ENCODE measurements at places on chromosomes 1 and 21.

DNA sequence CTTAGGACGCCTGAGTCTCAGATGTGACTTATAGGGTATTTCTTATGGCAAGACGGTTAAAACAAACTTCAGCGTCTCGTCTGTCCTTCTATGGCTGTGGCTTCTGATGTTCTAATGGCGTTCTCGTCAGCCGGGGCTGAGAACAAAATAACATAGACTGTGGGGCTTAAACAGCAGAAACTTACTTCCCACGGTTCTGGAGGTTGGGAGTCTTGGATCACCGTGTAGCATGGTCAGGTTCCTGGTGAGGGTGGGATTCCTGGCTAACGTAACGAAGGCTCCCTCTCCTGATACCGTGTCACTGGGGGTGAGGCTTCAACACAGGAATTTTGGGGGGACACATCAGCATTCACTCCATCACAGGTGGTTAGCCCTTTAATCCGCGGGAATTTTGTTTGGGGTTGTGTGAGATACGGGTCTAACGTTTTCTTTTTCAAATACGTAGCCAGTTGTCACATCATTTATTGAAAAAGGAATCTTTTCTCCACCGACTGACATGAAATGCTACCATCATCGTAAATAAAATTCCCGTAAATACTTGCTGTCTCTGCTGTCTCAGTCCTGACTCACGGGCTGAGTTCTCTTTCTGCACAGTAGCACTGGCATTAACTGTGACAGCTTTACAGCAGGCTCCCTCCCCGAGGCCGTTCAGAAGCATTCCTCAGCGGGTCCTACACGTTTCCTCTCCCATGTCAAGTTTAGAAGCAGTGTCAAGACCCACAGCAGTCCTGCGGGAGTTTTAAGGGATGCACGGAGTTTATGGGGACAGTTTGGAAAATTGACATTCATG lies 8.1 kb upstream of the POFUT2 start:
- peak; percentile 74 for DNase-seq

DNA sequence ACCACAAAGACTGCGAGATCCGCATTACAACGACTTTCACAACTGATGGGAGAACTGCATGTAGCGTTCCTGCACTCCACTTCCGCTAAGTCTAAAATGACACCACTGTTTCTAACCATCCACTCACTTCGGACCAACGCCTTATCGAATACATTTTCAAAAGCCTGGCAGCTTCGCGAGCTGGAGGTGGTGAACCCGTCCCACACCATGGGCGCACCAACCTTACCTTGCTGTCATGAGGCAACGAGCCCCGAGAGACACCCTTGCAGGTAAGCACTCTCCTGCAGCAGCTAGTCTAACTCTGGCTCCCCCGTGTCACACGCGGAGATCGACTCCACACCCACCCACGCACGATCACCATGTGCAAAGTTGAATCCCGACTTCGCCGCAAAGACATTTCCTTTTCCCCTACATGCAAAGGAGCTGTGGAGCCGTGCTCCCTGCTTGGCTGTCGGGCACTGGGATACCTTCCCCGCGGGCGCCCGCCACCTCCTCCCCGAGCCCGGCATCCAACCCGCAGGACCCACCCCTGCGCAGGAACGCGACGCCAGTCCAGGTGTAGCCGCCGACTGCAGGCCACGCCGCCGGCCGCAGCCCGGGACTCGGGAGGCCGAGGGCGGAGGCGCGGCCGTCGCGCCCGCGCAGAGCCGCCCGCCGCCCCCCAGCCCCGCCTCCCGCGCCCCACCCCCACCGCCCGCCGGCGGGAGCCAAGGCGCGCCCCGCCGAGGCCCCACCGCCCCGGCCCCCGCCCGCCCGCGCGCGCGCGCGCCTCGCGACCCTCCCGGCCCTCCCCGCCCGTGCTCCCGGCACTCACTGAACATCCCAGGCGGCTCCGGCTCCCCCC lies 629 bp downstream of the TAF5L start:
- DNase-seq = peak; percentile 53

DNA sequence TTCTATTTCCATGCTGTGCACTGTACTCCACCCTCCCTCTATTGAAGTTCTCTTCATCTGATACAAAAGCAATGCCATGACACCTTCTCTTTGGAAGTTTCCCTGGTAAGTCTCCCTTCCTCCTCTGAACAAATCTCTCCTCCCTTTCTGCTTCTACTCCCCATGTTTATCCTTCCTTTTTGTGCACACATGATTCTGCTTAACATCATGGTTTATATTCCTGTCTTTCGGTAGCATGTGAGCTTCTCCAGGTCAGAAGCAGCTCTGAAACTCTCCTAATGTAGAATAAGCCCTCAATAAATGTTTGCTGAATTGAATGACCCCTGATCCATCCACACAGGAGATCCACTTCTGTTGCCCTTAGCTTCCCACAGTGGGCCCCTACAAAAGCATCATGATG lies 328.6 kb downstream of the PLPP3 start:
- no peak for DNase-seq

- no peak for DNase-seq
Observed at GRCh38 chr1:206558794-206559671, 51.7 kb downstream of the RASSF5 start.

DNA sequence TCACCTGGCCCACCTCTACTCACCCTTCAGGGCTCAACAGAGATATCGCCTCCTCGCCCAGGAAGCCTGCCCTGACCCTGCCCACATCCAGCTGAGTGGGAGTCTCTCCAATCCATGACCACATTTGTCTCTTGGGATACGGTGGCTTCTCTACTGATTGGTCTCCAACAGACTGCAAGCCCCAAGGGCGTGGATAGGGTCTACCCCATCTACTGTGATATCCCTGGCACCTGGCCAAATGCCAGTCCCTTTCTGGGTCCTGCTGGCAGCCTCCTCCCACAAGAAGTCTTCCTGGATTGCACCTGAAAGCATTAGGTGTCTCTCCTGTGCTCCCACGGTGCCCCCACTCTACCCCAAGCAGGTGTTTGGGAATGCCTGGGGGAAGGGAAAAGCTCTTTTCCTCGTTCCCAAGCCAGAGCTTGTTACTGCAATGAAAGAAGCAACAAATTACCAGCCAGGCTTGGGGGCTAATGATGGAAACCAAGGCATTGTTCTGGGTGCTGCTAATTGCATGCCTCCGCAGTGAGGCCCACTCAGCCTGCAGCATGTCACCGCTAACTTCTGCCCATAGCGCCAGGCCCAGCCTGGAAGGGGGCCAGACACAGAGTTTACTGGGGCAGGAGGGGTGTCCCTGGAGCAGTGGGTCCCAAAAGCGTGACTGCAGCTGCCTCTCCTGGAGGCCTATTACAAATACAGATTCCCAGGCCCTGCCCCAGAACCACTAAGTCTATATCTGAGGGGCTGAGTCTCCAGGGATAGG lies 90.7 kb upstream of the IFFO2 start:
- no peak for DNase-seq

DNA sequence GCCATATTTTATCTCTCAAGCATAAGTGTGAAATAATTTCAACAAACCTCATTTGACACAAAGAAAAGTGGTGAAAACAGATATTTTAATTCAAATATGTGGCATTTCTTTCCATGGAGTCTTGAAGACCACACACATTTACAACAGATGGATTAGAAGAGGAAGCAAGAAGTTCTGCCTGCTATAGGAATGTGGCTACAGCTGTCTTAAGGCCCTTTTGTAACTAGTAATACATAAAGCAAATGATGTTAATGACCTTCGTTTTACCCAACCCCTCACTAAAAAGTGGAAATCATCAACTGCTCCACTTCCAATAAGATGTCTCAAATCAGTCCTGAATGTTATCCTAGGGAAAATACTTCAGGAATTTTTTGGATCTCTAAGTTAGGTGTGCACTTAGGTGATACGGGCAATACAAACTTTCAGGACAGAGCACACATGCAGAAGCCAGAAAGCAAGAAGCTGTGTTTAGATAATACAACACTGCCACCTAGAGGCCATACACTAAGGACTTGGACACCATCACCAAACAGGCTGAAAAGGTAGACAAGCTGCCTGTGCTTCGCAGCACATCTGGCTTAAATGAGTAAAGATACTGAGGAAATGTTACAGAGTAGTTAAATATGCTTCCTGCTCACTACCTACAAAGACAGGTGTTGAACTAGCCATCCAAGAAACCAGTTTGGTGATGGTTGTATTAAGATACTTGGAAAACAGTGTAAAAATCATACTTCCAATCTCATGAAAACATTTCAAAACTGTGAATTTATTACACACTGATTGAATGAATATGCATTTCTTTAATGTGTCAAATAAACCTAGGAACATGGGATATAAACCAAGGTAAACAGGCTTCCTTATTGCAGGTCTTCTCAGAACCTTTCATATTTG lies 24.4 kb downstream of the RRAGC start:
- peak; percentile 62 for DNase-seq

GRCh38 chr1:32128479-32128878 lies 20.6 kb downstream of the KPNA6 start:
- no peak for DNase-seq

GRCh38 chr1:32920833-32921232 lies 19.6 kb upstream of the TMEM54 start:
- no peak for DNase-seq

GRCh38 chr1:185008838-185009237 lies 34.5 kb upstream of the NIBAN1 start:
- DNase-seq = no peak

DNA sequence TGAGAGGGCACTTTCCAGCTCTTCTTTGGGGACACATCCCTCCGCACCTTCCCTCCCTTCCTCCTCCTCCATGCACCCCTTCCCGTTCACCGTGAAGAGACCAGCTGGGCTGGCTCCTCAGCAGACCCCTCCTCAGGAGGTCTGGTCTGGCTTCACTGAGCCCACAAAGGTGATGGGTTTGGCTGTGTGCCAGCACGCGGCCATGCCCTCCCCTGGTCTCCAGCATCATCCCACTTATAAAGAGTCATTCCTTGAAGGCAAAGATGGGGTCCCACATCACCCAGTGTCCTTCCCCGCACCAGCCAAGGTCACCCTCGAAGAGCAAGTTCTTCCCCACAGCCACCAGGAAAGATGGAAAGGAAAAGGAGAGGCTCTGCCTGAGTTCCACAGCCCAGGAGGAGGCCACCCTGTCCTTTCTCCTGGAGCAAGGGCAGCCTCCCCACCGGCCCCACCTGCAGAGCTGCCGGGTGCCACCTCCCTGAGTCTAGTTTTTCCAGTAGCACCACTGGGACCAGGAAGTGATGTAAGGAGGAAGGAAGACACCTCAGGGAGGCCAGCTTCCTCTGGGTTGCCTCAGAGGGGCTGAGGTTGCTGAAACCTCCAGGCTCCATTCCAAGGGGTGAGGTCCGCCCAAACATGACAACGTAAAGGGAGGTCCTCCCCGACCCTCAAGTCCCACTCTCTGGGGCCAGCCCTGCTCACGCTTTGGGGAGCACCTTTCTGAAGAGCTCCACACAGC lies 32.7 kb downstream of the RIPK4 start:
- no peak for DNase-seq

DNA sequence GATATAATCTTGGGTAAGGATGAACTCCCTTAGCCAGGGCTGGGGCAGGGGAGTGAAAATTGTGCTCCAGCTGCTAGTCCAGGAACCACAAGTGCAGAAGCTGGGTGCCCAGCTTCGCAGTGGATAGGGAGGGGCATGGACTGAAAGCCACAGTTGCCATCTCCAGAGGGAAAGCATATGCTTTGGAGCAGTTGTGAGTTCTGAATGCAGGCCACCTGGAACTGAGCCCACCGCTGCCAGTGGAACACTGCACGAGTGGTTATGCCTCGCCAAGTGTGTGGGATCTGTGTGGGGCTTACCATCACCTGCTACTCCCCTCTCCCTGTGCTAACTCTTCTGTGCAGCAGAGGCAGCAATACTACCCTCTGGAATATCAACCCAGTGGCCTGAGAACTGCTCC lies 158.4 kb upstream of the DPT start:
- DNase-seq = no peak

DNA sequence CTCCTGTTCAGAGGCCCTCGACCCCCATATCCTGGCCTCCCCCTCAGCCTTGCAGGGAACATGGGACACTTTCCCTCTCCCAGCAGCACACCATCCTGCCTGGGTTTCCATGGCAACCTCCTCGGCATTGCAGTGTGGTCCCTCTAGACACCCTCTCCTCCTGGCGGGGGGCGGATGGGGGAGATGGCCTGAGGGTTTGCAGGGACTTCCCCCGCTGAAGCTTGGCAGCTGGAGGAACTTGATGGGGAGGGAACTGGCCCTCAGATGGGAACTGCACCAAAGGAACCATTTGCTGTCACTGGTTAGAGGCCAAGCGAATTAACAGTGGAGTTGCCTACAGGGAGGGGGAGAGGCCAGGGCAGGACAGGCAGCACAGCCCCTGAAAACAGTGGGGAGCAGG lies 28.7 kb downstream of the RIMS3 start:
- DNase-seq = no peak

DNA sequence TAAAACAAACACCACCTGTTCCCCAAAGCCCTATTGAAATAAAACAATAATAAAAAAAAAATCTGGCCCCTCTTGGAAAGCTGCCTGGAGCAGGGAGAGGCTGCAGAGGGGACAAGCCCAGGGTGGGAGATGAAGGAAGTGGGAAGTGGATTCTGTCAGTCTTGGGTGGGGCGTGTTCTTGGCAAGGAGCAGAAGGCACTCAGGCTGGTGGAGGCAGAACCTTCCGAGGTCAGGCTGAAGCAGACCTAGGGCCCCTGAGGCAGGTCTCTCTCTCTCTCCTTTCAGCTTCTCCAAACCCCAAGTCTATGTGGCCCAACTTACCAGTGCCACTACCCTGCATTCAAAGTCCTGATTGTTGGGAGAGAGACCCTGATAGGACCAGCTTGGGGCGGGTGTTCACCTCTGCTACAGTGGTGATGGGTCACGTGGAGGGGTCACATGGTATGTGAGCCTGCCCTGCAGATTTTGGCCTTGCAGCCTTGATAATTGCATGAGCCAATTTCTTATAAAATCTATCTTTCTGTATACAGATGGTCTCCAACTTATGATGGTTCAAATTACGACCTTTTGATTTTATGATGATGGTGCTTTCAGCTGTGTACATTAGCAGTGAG lies 145.4 kb upstream of the C1orf174 start:
- DNase-seq = no peak

DNA sequence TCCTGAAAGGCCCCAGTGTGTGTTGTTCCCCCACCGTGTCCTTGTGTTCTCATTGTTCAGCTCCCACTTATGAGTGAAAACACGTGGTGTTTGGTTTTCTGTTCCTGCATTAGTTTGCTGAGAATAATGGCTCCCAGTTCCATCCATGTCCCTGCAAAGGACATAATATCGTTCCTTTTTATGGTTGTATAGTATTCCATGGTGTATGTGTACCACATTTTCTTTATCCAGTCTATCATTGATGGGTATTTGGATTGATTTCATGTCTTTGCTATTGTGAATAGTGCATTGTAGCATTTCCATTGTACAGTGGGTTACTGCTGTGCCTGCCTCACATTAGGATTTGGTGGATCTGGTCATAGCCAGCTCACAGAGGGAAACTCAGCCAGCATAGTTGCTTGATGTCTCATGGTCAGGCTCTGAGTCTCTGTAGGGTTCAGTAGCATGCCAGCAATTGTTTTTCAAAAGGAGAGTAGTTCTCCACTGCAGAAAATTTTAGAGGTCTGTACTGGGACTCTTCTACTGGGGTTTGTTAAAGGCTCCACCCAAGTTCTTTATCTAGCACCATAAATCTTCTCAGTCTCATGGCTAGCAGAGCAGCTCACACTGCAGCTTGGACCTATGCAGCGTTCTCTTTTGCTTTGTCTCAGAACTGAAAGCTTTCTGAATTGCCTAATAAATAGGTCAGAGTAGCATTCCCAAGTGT lies 41.0 kb downstream of the RUNX3 start:
- DNase-seq = no peak

GRCh38 chr1:161956097-161956496 lies 67.6 kb downstream of the OLFML2B start:
- no peak for DNase-seq

- DNase-seq = peak; percentile 65
Observed at GRCh38 chr21:45309069-45309986, 21.6 kb upstream of the POFUT2 start.

All from HTR-8/SVneo (cell line).